ENCODE measurements at places on chromosomes 16 and 17. TPM values are rescaled to one million over a fixed set of nuclear protein-coding genes. Genes with fewer than 3 reads are reported as not detected.
A peak's percentile ranks its signal among the peaks of the same experiment; 100 is the strongest.

Gene CLEC18A
- 0.29 TPM for total RNA-seq

Gene ZG16
- total RNA-seq: not detected

DNA sequence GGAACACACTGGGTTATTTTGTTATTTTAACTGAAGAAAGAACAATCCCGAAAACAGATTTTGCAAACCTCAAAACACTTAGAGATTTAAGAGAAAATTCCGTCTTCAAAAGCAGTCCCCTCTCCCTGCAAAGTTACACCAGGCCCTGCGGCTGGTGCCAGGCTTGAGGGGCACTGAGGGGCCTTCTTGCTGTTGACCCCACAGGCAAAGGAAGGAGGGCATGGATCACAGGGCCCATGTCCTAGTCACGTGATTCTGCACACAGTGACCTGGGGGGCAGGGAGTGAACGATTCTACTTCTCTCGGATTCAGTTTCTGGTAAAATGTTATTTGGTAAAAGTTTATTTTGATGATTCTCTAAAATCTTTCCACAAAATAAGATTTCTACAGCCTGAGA lies 55.3 kb upstream of the FASN start:
- peak; percentile 48 for DNase-seq

DNA sequence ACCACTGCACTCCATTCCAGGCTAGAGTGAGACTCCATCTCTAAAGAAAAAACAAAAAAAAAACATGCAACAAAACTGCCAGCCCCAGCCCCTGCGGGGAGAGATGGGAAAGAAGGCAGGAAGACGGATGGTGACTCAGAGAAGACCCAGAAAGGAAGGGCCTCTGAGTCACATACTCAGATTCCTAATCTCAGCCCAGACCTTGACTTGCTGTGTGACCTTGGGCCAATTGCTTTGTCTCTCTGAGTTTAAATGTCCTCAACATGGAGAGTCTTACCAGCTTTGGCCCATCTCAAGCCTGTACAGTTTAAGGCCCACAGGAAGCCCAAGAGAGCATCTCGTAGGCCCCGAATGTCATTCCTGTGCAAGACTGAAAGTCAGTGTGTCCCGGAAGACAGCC lies 86.5 kb upstream of the LHX1 start:
- peak; percentile 92 for DNase-seq

GRCh38 chr17:57417956-57418355 lies 161.6 kb downstream of the MSI2 start:
- DNase-seq: no peak

GRCh38 chr16:17802571-17802970 lies 331.8 kb upstream of the XYLT1 start:
- no peak for DNase-seq

All from osteoblast (primary cell).